ENCODE measurements at places on chromosomes 12 and 14.

DNA sequence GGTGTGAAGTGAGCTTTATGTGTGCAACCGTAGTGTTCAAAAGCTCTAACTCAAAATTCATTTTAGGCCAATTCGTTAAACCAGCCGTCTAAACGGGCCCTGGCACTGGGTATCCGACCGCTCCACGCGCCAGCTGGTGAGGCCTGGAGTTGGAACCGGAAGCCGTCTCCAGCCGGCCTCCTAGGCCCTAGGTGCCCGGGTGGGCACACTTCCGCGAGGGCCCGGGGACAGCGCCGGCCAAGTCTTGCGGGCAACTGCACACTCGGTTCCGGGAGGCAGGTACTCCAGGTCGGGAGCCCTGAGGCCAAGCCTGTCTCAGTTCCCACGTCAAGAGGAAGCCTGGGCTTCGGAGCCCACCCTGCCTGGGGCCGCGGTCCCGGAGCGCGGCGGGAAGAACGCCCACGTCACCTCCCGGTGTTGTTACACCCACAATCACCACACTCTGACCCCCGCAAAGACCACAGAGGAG is 16.2 kb downstream of the OTX2 start:
- DNase-seq: no peak

DNA sequence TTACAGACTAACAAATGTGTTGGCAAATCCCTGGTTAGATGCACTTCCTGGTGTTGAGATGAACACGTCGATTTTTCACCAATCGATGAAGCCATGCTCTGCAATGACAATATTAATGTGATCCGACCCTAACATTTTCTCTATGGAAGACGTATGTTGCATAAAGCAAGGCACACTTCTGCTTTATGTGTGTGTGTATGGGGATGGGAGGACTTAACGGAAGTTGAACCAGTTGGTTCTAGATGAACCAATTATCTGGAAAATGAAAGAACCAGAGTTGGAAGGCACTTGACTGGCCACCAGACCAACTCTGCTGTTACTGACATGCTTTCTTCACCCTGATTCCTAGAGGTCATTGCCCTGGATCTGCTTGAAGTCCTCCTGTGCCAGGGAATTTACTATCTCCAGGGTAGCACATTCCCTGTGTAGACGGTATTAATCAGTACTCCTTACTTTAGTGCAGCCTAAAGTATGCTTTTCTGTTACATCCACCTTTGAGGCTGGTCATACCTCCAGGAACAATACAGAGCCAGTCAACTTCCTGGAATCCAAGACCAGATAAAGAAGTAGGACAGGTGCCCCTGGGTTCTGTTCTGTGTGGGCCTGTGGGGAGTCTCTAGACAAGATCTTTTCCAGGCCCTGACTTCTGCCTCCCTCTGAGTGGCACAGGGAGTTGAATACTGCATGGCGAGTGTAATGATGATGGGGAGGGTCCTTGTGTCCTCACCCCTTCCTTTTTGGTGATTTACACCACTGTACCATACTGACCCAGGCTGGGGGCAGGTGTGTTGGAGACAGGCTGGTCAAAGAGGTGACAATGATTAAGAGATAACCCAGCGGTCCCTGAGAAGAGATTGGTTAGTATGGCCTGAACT is 4.1 kb downstream of the SDR39U1 start:
- no peak for DNase-seq

DNA sequence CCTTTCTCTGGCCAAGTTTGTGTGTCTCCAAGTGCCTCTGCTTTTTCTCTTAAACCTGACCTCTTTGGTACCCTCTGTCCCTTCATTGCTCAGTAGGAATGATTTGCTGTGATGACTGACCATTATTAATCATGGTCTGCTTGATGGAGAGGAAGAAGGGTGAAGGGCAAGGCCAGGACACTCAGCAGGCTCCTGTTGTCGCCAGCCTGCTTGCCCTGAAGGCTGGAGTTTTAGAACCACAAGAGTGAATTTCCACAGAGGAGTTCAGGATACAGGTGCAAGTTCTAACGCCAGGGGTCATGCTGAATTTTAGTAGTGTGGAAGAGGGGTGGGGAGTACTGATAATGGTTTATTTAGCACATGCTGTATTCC is 2.8 kb upstream of the ITGA5 start:
- no peak for DNase-seq

GRCh38 chr14:62081012-62081612 is 318.9 kb downstream of the SNAPC1 start:
- peak; percentile 24 for DNase-seq

DNA sequence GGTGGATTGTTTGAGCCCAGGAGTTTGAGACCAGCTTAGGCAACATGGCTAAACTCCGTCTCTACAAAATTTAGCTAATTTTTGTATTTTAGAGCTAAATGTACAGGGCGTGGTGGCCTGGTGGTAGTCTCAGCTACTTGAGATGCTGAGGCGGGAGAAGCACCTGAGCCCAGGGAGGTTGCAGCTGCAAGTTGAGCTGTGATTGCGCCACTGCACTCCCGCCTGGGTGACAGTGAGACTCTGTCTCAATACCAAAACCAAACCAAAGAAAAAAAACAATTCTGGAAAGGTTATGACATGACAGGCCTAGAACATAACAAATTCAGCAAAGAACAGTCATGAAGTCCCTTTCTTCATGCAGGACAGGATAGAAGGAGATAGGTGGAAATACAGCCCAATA is 25.7 kb downstream of the WDR89 start:
- no peak for DNase-seq

GRCh38 chr14:81062816-81063215 is 107.4 kb downstream of the TSHR start:
- DNase-seq: no peak

DNA sequence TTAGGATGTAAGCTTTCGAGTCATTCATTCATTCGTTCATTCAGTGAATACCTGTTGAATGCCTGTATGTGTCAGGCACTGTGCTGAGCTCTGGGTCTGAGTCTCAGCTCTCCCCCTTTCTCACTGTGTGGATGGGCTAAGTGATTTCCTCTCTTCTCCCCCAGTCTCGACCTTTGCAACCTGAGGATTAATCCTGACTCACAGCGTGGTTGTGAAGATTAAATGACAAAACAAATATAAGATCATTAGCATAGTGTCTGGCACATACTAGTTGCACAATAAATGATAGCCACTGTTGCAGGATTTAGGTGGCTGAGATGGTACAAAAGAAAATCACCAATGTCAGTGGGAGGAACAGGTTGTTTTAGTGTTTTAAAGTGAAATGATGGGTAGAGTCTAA is 136.7 kb downstream of the GPR135 start:
- DNase-seq: no peak

DNA sequence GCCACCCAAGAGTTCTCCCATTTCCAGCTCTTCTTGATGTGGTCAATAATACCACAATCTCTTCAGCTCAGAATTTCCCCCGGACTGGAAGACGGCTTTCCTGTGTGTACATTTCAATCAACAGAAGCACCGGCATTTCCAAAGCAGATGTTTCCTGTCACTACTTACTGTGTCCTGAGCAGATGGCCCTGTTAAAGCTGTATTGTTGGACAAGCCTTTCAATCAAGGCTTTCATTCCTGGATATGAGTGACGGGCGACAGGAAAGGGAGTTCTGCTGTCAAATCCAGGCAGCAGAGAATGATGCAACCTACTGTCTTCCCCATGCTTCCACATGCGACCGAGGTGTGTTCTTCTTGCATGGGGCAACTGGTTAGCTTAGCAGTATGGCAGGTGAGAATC is 76.4 kb upstream of the CCDC60 start:
- no peak for DNase-seq

DNA sequence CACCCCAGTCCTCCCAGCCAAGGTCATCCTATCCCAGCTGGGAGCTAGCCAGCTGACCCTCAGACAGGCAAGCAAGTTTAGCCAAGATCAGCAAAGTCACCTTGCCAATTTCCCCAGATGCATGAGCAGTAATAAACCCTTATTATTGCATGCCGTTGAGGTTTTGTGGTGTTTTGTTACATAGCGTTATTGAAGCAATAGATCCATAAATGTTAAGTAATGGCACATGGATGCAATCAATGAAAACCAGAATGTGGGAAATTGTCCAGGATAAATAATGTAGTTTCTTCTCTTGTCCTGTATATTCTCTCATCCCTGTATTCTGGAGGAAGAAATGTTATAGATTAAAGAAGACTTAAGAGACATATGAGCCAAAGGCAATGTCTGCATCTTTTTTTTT is 18.0 kb upstream of the TMEM260 start:
- DNase-seq: no peak

GRCh38 chr14:104725772-104726548 is 1.9 kb downstream of the ADSS1 start:
- DNase-seq: no peak

DNA sequence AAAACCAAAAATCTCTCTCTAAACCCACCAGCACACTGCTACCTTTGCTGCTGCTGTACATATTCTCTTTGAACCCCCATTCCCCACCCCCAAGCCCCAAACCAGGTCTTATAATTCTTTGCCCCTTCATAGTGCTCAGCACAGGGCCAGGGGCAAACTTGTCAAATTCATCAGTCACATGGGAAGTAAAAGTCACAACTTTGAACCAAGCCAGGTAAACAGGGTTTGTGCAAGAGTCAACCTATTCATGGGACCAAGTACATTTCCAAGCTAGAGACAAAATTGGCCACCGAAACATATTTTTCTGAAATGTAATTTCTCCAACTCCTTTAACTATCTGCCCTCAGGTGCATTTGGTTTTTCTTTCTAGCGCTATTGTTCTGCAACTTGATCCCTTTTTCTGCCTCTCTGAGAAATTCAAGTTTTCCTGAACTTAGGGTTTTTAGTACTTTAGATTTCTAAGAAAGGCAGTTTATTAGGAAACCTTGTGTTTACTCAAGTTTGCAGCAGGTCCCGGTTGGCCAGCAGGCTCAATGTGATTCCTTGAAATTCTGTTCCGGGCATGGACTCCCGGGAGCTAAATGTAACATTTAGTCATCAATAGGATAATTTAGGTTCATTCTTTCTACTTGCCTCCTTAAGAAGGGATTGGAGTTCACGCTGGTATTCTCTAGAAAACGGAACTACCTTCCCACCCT is 230.5 kb downstream of the EFCAB11 start:
- DNase-seq: no peak

DNA sequence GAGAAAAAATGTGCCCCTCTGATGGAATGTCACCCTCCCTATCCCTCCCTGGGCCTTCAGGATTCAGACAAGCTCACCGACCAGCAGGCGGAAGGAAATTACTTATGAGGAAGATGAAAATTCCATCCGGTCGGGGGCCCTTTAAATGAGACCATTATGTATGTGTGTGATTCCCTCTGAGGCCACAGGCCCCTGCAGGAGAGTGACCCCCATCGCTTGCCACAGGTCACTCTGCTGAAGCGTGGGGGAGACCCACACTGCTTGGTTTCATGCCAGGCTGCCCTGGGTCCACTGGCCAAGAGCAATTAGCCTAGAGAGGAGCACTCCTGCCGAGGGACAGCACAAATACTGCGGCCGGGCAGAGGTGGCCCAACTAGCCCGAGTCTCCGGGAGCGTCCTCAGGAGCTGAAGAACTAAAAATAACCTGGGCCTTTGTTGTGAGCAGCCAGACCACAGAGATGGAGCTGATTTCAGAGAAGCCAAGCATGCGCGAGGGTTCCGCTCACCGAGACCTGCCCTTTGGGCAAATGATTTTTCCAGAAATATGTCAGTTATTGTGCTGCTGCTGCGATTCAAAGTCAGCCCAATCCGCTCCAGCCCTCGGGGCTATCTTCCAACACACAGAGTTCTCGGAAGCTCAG is 276.4 kb downstream of the DPF3 start:
- no peak for DNase-seq

GRCh38 chr12:124824195-124824594 is 39.5 kb downstream of the SCARB1 start:
- no peak for DNase-seq

- DNase-seq: peak; percentile 83
These were observed 5.6 kb downstream of the TNFRSF1A start for GRCh38 chr12:6336079-6336888.

DNA sequence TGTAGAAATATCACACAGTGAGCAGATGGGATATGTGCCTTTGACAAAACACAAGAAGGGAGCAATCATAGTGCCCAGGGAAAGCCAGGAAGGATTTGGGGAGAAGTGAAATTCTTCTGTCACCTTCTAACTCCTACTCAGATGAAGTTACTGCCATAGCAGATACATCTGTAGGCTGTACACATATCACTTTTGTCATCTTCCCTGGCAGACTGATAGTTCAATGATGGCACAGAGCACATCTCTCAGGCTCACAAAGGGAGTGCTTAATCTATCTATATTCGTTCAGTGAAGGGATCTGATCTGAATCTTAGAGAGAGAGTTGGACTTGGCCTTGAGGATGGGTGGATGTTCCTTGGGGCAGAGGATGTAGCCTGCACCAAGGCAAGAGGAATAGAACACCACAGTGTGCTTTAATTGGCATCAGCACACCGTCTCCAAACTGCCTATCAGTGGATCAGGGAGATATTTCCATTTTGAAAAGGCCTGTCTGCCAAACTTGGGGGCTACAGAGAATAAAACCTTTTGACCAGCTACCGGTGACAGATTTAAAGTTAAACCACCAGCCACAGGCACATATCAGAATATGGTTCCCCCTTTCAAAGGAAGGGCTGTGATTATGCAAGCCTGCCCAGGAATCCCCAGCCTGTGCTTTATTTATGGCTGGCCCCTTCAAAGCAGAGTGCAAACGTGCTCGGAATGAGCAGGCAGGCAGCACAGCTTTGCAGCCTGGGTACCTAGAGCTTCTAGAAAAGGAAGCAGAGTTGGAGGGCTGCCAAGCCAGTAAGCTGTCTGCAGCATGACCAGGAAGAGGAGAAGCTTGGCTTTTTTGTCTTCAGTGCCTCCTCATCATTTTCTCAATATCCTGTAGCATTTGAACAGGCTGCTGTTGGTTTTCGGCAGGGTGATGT is 165.5 kb upstream of the DYRK2 start:
- DNase-seq: peak; percentile 71

DNA sequence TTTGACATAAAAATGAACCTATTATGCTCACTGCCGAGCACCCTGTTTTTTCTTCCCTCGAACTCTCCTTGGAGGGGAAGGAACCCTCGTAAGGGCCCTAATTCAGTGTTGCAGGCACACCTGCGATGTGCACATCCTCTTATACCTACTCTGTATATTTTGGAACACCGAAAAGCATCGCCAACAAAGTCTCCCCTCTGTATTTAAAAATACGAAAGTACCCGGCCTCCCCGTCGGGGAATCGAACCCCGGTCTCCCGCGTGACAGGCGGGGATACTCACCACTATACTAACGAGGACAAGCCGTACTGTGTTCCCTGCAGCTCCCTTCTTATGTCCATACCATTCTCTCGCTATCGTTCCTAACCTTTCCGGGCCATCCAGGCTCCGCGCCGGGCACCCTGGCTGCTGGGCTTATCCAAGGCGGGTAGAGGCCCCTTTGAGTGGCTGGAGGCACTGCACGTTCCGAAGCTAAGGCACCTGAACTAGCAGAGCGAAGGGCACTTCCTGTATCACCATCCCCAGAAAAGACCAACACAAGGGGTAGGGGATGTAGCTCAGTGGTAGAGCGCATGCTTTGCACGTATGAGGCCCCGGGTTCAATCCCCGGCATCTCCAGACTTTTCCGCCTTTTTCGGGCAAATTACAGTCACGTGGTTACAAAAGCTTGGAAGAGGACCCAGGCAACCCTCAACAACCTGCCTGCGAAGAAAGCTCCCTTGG is 25.1 kb upstream of the UBC start:
- peak; percentile 86 for DNase-seq

Measured in CD4-positive, alpha-beta T cell treated with Interferon gamma for 1 hour (primary cell).